ENCODE measurements at places on chromosomes 3 and 15.
A peak's percentile ranks its signal among the peaks of the same experiment; 100 is the strongest.

GRCh38 chr3:120428924-120429323 is 21.9 kb downstream of the FSTL1 start:
- DNase-seq: no peak

GRCh38 chr3:40229386-40229785 is 80.1 kb upstream of the EIF1B start:
- DNase-seq: no peak

- DNase-seq: no peak
Measured at GRCh38 chr3:77052051-77052501, 12.2 kb downstream of the ROBO2 start.

DNA sequence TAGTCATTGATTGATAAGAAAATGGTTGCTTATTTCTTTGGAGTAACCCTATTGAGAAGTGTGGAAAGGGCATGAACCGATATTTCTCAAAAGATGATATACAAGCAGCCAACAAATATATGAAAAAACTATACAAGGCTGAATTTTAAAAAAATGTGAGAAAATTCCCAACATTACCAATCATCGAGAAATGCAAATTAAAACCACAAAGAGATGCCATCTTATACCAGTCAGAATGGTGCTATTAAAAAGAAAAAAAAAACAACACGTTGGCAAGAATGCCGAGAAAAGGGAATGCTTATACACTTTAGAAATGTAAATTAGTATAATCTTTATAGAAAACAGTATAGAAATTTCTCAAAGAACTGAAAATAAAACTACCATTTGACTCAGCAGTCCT is 77.7 kb upstream of the ROBO1 start:
- DNase-seq: no peak

GRCh38 chr15:53247041-53247708 is 457.0 kb upstream of the ONECUT1 start:
- DNase-seq: no peak

DNA sequence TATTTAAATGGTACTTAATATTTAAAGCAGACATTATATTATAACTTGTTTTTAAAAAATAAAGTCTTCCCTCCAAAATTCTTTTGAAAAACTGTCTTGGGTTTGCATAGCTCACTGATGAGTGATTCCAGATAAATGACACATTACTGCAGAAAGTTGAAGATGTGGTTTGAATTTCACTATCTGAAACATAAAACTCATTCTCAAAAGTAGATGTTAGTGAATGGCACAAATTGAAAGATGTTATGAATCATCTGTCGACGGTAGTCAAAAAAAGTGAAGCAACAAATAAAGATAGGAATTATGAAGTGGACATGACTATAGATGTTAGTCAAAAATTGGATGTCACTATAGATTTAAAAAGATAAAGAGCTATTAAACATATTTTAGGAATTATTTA is 280.5 kb downstream of the GAP43 start:
- no peak for DNase-seq

DNA sequence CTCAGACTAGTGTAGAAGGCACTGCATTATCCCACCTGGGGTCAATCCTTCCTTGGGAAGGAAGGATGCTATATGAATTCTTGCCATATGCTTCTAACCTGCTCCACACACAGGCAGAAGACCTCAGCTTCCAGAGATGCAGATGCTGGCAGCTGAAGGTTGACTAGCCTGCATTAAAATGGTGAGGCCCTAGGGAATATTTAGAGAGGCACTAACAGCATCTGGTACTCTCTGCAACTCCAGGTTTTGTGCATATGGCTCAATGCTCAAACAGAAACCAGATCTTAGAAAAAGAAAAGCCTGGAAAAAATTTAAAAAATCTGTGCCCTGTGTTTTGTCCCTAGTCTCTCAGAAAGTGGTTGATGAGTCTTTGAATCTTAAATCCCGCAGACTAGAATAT is 56.0 kb upstream of the MYRIP start:
- no peak for DNase-seq

GRCh38 chr15:66574596-66574950 is 8.8 kb upstream of the LCTL start:
- no peak for DNase-seq

- DNase-seq: no peak
Measured at GRCh38 chr15:64037966-64038365, 8.3 kb downstream of the DAPK2 start.

GRCh38 chr3:88113311-88114162 is 36.2 kb upstream of the C3orf38 start:
- DNase-seq: peak; percentile 54

DNA sequence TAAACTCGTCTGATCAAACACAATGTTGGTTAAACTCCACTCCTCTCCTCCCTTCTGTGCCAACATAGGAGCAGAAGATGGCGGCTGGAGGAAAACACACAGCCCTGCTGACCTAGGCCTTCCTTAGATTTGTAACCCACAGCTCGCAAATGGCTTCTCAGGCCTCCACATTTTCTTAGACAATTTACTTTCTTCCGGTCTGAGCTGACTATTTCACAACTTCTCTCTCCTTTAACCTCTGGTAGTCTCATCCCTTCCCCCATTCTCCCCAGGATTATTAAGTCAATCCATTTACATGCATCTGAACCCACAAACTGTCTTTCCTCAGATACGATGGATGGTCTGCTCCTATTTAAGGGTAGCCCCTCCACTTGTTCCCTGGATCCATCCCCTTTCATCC is 25.7 kb upstream of the ULK4 start:
- no peak for DNase-seq

GRCh38 chr3:20935791-20936190 is 749.8 kb upstream of the SGO1 start:
- no peak for DNase-seq

DNA sequence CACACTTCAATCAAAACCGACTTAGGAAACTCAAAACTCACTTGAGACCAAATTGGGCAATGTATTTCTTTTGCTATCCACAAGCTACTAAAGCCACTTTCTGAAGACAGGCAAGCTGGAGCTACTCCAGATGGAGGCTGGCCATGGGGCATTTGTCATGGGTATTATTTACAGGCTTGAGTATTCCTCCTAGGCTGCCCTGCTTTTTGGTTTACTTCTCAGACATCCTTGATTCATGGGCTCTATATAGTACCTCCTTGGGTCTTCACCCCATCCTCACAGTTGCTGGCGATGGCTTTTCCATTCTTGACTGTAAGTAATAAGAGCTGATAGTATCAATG is 18.6 kb upstream of the SYNM start:
- no peak for DNase-seq

DNA sequence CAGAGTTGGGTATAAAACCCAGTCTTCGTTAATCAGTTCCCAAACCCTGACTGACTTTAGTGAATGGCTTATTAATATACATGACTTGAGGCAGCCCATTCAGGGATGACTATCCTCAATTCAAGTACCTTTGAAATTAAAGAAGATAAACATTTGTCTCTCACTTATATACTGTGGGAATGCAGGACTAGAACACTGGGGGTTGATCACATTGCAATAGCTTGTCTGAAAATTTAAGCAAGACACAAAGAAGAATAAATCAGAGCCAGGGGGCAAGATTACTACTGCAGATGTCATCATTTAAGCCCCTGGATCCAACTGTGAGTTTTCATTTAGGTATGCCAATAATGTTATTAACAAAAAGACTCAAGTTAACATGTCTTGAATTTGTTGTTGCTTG is 647.7 kb downstream of the ZPLD1 start:
- DNase-seq: no peak

- DNase-seq: no peak
Measured at GRCh38 chr3:44418549-44418948, 58.9 kb downstream of the ZNF445 start.

Measured in right renal cortex interstitium (tissue), 3 donors.